ENCODE measurements at places on chromosomes 6 and 20.

GRCh38 chr6:85163156-85164080, 286.5 kb upstream of the NT5E start:
- DNase-seq, result no peak

GRCh38 chr6:45423824-45424450, 46.2 kb upstream of the SUPT3H start:
- no peak for DNase-seq

DNA sequence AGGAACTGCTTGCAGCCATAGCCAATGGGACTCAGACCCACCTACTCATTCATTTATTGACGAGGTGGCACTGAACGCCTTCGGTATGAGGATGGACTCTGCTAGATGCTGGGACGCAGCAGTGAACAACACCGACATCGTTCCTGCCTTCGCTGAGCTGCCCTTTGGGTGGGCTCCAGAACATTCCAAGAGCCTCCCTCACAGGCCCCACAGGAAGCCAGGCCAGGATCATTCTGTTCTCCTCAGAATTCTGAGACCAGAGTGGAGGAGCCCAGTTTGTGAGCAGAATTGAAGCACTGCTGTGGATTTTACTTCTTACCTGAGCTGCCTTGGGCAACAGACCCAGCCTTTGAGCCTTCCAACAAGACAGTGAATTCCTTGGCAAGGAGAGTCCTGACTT, 82.1 kb downstream of the KCNB1 start:
- no peak for DNase-seq

DNA sequence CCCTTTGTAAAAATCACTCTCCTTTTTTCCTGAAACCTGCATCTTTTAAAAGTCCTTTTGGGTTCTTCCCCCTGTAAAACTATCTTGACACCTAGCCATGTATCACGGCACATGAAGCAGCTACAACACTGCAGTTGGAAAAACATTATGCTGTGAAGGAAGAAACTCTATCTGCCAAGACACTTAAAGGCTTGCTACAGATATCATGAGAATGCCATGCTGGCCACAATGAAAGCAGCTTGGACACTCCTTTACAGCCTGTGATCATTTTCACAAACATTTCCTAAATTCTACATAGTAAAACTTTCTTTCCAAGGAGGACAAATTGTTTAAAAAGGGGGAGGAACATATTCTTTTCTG, 31.8 kb downstream of the CNKSR3 start:
- no peak for DNase-seq

- DNase-seq, result no peak
These were observed 37.5 kb upstream of the NUP153 start for GRCh38 chr6:17744019-17744756.

- no peak for DNase-seq
These were observed 434.7 kb upstream of the SOX4 start for GRCh38 chr6:21158873-21159272.

- DNase-seq, result no peak
These were observed 25.7 kb downstream of the CPNE5 start for GRCh38 chr6:36813526-36813925.

- no peak for DNase-seq
These were observed 223.9 kb downstream of the TSHZ2 start for GRCh38 chr20:53195876-53196610.

GRCh38 chr6:160396292-160396691, 48.1 kb downstream of the SLC22A3 start:
- DNase-seq, result no peak

DNA sequence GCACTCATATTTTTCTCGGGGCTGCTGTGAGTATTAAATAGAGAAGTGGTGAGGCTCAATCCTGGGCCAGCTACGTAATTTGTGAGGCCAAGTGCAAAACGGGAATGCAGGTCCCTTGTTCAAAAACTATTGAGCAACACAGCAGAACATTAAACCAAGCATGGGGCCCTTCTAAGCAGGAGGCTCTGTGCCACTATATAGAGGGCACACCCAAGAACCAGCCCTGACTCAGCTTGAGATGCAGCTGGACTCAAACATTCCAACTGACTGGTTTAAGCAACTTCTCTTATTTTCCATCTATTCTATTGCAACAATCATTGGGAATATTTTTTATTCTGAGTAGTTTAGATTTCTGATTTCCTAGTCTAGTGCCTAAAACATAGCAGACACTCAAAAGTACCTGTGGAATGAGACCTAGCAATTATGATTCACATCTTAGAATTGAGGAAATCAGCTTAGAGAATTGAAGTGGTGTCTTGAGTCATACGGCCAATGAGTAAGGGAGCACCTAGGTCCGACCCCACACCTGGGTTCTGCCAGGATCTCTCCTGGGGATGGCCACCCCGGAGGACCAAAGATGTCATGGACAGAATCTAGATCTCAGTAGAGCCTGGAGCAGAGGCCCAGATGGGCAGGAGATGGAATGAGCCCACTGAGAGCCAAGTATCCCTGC, 1.3 kb downstream of the SIRPB2 start:
- DNase-seq, result no peak

DNA sequence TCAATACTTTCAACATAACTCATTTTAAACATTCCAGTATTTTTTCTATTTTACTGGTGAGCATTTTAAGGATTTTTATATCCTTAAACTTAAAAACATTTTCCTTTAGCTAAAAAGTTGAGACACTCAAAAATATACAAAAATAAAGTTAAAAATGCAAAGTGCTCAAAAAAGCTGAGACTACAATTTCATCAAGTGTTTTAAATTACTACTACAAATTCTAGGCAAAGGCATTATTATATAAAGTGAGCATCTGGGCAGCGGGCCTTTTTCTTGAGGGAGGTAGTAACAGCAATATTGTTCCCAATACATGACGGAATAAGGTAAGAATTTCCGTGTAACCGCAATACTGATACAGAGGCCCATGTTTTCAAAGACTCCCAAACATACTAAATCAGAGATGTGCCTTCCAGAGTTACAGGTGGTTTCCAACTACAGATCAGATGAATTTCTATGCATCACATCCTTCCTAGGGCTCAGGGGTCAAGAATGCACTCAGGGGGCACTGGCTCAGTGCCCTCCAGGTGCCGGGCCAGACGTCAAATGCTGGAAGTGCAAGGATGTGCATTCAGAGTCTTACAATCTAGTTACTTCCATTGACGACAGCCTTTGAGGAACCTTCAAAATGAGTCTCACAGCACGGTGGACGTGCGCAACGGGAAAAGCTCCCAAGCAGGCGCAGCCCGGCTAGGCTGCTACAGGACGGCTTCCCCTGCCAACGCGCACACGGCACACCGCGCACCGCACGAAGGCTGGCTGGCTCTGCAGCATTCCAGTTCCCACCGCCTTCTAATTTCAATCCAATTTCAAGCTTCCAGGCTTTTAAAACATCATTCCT, 1.7 kb downstream of the PHF10 start:
- DNase-seq, result no peak

- DNase-seq, result no peak
These were observed 99.8 kb downstream of the SNAP25 start for GRCh38 chr20:10318291-10319024.

- DNase-seq, result no peak
These were observed 44.0 kb downstream of the PANK2 start for GRCh38 chr20:3933218-3933617.

- no peak for DNase-seq
These were observed 44.3 kb downstream of the CNKSR3 start for GRCh38 chr6:154466139-154466538.

- no peak for DNase-seq
These were observed 27.7 kb downstream of the COL20A1 start for GRCh38 chr20:63320616-63321147.

DNA sequence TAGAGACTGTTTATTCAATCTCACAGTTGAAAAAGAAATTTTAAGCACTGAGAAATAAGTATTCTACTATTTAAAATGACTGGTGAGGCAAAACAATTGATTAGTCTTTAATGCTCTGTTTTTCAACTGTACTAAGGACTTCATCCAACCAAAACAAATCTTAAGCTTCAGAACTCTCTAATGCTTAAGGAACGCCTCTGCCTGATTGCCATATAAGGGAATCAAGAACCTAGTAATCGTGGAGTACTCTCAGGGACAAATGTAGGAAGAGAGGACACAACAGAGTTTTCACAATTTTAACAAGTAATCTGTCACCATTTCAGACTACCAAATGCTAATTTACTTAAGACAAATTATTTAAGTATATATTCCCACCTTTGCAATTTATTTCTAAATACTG, 16.1 kb downstream of the FBXO30 start:
- no peak for DNase-seq

- no peak for DNase-seq
These were observed 15.8 kb downstream of the SHPRH start for GRCh38 chr6:145948328-145948727.

GRCh38 chr6:51396583-51396982, 577.9 kb downstream of the TFAP2B start:
- no peak for DNase-seq

DNA sequence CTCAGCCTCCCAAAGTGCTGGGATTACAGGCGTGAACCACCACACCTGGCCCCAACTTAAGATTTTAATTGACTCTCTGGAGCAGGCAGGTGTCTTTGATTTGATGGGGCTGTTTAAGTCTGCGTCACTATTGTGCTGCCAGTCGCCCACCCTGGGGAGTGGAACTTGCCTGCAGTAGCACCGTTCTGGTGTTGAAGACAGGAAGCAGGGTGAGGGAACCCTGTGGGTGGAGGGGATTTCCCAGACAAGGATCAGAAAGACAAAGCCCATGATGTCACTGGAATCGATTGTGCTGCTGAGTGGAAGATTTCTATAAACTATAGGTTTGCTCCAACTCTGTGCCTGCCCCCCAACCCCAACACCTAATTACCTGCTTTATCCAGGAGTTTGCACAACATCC, 11.0 kb downstream of the ALDH8A1 start:
- no peak for DNase-seq
